CD4-positive, alpha-beta T cell treated with Interleukin-15 for 4 hours (primary cell): ENCODE measurements at places on chromosomes 1 and 21.

- no peak for DNase-seq
Observed at GRCh38 chr1:22588899-22589422, 25.7 kb downstream of the EPHA8 start.

DNA sequence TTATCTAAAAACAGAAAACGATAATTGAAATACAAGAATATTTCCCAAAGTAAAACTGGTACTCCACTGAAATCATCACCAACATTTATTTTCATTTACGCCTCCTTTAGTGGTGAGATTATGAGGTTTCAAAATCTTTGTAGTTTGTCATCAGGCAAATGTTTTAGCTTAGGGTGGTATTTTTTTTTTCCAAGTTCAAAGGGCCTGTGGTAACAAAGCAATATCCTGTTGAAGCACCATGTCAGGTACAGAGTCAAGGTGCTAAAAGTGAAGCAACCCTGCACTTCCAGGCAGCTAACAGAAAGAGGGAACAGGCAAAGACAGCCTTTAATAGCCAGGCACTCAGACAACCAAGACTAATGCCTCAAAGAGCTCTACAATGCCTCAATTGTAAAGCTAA is 89.2 kb downstream of the JAK1 start:
- peak; percentile 62 for DNase-seq

- no peak for DNase-seq
Observed at GRCh38 chr1:15703562-15703961, 19.4 kb downstream of the PLEKHM2 start.

GRCh38 chr1:55870106-55870505 is 654.9 kb upstream of the USP24 start:
- DNase-seq = no peak
